OCI-LY7 (cell line): ENCODE measurements at places on chromosomes 7 and 10.
A peak's percentile ranks its signal among the peaks of the same experiment; 100 is the strongest.

- DNase-seq: no peak
These were observed 109.8 kb downstream of the PTPRN2 start for GRCh38 chr7:158477866-158478265.

DNA sequence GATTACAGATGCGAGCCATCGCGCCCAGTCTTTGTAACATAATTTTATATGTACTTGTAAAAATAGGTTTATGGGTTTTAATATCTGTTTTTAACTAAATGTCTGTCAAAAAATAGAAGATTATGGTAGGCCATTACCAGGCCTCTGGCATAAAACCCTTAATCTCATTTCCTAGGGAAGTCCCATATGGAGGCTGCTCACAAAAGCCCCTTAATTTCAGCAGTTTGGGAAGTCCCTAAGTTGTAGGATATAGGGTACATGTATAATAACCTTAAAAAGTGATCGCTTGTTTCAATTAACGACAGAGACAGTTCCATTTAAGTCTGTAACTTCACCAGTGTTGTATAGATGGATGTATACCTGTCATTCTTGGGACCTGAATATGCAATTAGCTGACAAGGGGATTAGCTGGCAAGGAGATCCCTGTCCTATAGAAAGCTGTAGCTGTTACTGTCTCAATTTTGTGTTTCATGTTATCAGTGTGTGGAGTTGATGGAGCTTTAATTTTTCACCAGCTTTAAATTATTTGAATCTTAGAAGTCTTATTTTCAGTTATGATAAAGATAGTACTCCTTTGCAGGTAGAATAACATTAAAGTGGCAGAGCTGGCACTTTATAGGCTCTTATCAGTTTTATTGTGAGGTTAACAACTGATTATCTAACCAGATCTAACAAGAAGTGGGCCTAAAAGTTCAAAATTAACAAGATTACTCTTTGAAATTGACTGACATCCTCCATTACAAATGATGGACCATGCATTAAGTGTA is 10.5 kb downstream of the TRIM24 start:
- no peak for DNase-seq

DNA sequence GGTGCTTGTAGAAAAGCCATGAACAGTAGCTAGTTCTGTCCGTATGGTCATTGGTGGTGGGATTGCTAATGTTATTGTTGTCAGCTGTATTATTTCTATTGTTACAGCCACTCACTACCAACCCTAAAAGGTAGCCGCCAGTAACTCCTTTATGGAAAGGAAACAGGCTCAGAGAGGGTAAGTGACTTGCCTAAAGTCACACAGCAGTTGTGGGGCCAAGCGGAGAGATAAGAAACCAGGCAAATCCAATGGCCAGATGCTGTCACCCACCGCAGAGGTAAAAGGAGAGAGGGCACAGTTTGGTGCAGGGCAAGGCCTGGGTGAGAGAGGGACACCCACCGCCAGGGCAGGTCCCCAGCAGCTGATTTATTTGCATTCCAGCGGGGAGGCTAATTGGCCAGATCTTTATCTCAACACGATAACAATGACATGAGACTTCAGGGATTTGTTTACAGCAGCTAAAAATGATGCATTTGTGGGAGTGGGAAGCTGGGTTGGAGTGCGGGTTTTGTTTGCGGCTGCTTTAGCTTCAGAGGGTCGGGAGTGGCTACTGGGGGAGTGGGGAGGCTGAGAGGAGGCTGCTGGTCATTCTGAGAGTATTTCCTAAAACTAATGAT is 8.6 kb upstream of the NKX2-3 start:
- no peak for DNase-seq

DNA sequence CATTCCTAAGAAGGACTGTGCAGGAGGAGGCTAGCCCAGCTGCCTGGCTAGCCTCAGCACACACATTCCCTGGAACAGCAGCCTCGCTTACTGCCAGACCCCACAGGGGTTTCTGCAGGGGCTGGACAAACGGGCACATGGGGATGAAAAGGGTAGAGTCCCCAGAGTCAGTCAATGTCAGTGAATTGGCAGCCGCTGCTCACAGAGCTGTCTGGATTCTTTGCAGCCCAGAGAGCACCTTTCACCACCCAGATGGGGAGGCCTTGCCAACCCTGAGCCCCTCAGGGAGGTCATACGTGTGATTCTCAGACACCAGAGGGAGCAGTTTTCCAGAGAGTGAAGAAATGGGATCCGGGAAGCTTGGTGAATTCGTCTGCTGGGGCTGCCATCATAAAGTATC is 143.3 kb downstream of the KCNMA1 start:
- no peak for DNase-seq

DNA sequence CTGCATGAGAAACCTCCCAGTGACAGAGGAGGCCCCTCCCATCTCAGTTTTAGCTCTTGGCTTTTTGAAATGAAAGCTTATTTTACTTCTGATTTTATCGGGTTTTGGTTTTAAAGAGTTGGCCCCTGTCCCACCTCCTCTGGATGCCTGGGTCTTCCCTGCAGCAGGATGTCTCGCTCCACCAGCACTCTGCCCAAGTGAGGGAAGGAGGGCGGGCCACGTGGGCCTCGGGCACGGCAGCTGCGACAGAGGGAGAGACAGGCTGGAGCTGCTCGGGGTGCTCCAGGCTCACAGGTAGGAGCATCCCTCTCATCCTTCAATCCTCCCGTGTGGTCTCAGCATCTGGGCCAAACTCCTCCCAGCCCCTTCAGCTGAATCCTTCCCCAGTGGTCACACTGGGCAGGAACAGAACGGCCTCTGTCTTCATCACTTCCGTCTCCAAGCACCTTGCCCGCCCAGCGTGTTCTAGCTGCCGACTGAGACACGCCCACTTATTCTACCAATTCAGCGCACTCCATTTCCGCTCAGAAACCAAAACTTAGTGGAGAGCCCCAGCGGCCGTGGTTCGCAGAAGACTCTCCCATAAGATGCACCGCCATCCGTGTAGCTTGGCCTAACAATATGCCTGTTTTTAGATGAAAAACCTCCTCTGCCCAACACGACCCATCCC is 222.9 kb downstream of the GLRX3 start:
- DNase-seq: no peak

GRCh38 chr10:14191407-14191806 is 139.3 kb downstream of the FRMD4A start:
- no peak for DNase-seq

DNA sequence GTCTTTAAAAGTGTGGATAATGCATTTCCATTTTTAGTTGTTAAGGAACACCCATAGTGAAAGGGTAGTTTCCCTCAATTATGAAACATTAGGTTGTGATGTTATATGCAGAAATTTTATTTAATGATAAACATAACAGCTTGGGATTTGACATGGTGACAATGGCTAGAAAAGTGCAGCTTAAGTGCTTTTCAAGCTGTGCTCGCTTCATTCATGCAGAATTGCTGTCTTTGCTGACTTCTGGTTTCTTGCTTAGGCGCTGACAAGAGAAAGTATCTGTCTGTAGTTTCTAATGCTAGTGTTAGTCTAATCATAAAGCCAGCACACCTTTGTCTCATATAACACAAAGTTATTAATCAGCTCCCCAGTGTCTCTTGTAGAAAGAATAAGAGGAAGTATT is 170.0 kb downstream of the ARL5B start:
- DNase-seq: no peak

GRCh38 chr7:6551016-6551511 is at the start of gene GRID2IP:
Gene GRID2IP, minus strand, starts transcription at chr7:6551461. Its CDS starts 25 bp downstream, at chr7:6551436.
- no peak for DNase-seq

- no peak for DNase-seq
These were observed 188.8 kb downstream of the CALN1 start for GRCh38 chr7:72223351-72223750.

- DNase-seq: no peak
These were observed 252.7 kb upstream of the ETV1 start for GRCh38 chr7:14242175-14242574.

GRCh38 chr10:37220866-37221265 is 95.5 kb downstream of the ANKRD30A start:
- no peak for DNase-seq

GRCh38 chr7:138008588-138009349 is 6.9 kb upstream of the CREB3L2 start:
- DNase-seq: peak; percentile 77

DNA sequence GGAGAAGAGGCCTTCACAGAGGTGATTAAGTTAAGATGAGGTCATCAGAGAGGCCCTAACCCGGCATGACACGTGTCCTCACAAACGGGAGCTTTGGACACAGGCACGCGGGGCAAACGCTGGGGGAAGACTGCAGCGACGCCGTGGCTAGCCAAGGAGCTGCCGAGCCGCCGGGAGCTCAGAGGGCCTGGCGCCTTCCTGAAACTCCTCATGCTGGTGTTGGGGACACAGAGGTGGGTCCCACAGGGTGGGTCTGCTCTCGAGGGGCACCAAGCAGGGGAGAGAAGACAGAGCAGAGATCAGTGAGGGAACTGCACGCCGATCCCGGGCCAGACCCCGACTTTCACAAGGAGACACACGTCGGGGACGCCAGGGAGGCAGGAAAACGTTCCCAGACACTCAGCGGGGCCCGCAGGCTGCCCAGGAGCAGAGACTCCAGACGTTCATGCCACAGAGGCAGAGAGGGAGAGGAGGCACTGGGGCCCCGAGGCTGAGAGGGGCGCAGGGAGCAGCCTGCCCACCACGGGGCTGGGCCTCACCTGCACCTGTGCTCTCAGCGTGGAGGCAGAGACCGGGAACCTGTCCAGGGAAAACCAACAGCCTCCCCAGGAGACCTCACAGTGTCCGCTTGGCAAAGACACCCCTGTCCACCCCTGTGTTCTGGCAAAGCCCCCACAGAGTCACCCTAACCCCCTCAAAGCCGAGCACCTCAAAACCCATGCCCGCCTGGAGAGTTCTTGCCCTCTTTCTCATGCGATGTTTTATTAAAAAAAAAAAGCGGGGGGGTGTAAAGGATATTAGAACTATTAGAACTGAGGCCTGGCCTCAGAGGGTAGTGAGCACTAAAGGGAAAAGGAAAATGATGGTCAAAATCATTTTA is 103.8 kb downstream of the PDGFA start:
- DNase-seq: no peak

- DNase-seq: no peak
These were observed 92.8 kb upstream of the LANCL2 start for GRCh38 chr7:55272328-55272727.

- no peak for DNase-seq
These were observed 4.8 kb downstream of the LAMB1 start for GRCh38 chr7:107998150-107998549.

- no peak for DNase-seq
These were observed 143.1 kb downstream of the ELAPOR2 start for GRCh38 chr7:86916277-86916825.

- DNase-seq: no peak
These were observed 9.8 kb upstream of the RAB18 start for GRCh38 chr10:27494116-27494805.

- no peak for DNase-seq
These were observed 18.2 kb upstream of the C10orf53 start for GRCh38 chr10:49661140-49661856.

DNA sequence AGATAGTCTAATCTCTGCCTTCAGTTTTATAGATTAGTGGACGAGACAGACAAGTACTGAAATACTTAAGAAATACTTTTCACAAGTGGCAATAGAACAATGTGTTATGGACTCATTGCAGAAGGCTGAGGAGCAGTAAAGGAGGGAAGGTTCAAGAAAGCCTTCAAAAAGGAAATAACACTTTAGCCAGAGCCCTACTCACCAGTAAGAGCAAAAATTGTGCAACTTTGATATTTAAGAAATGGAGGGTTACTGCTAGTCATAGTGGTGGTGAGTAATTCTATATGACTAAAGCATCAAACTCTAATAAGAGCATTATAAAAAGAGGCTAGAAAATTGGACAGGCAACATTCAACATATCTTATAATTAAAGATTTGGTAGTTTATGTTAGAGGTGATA is 28.8 kb downstream of the PTPN12 start:
- DNase-seq: no peak

GRCh38 chr7:149289262-149289661 is 27.3 kb downstream of the ZNF783 start:
- no peak for DNase-seq

DNA sequence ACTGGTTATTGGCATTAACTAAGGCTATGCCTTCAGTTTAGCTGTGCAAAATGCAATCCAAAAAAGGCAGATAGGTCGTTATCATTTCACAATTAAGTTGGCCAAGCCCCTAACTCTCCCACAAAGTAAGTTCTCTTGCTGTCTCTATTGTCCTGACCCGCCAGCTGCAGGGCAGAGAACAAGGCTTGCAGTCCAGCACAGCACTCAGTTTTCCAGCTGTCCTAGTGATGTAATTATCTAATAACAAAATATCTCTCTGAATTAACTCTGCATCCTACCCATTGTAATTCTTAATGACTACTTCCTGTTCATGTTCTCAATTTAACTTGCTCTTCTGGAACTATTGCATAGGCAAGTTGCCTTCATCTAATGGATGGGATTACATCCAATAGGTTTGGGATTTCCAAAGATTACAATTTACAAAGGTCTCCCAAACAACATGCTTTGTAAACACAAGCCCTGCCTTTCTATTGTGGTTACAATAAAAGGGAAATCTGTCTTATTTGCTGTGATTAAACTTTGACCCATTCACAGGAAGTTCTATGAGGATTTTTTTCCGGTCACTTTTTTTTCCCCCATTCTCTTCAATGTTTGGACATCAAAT is 55.2 kb downstream of the CDK6 start:
- DNase-seq: no peak

- DNase-seq: no peak
These were observed 36.3 kb downstream of the MKX start for GRCh38 chr10:27709304-27709703.

DNA sequence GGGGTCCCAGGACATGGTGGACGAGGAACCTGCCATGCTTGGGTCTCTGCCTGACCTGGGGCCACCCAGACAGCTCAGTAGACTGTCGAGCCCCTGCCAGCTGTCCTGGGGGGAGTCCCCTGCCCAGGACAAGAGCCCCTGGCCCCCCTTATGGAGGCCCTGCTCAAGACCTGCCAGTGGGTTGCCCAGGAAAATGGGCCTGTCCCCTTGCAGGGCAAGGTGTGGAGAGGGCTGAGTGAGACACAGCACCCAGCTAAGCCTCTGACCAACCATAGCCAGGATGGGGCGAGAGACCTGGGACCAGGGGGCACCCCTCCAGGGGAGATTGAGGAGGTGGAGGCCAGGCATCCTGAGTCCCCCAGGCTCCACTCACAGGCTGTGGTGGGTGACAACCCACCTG is 1.8 kb downstream of the FUOM start:
- no peak for DNase-seq

GRCh38 chr7:33156441-33156840 is 27.1 kb downstream of the BBS9 start:
- no peak for DNase-seq

- DNase-seq: no peak
These were observed 16.9 kb downstream of the TSPAN14 start for GRCh38 chr10:80471001-80471400.

DNA sequence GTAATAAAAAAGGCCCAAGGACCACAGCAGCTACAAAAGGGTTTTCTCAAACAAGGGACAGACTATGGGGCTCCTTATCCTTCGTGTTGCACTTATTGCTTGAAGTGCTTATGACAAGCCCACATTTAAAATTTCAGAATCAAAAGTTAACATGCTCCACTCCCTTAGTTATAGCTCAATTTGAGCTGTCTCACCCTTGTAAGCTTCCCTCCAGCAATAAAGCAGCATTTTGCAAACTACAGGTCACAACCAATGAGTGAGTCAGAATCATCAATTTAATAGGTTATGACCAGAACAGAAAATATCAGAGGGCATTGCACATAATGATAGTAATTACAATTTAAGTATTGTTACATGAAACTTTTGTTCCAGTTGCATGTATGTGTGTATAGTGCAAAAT is 53.0 kb downstream of the IMMP2L start:
- DNase-seq: no peak

- DNase-seq: peak; percentile 1
These were observed 11.3 kb upstream of the AKR1C2 start for GRCh38 chr10:5014936-5015335.
